ENCODE measurements at places on chromosomes 2 and 18.

GRCh38 chr2:231181860-231182512 is 16.4 kb upstream of the ARMC9 start:
- no peak for DNase-seq

- no peak for DNase-seq
Observed at GRCh38 chr2:140002110-140002509, 1221.9 kb upstream of the NXPH2 start.

DNA sequence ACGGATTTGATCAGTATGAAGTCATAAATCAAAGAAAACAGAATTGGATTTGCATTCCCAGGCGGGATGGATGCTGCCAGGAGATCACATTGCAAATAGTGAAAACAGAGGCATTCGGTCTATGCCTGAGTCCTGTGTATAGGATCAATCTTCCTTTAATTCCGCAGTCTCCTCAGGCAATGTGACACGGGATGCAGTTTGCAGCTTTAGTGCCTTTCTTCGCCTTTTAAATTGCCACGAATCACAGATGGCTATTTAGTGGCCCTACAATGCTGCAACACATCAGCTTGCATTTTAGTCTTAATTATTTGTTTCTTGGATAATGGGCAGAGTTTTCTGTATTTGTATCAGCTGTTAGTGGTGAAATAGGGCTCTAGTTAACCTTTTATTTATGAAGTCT is 6.8 kb downstream of the ADCYAP1 start:
- no peak for DNase-seq

GRCh38 chr2:28565720-28566295 is 69.9 kb downstream of the PLB1 start:
- peak; percentile 14 for DNase-seq

GRCh38 chr2:30394096-30394495 is 53.0 kb upstream of the LCLAT1 start:
- DNase-seq: no peak

GRCh38 chr18:48806551-48807261 is 144.1 kb downstream of the SMAD7 start:
- no peak for DNase-seq

- no peak for DNase-seq
Observed at GRCh38 chr18:58178511-58178910, 134.5 kb downstream of the NEDD4L start.

GRCh38 chr2:96822786-96823185 is 6.7 kb downstream of the CNNM3 start:
- no peak for DNase-seq

GRCh38 chr2:220445429-220446105 is 818.1 kb downstream of the SLC4A3 start:
- no peak for DNase-seq

DNA sequence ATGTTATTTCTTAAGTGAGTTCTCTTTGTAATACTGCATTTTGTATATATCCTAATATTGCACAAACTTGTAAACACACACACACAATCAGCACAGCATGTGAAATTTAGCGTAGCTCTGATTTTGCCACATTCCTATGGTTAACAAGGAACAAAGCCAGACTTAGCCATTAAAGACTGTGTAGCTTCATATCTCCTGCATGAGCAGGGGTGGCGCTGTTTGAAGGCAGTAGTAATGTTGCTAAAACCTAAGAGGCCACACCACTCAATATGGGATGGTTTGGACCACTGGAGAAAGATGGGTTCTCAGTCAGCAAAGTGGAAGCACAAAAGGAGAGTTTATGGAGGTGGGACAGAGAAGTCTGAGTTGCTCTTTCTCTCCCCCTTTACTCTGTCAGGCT is 61.1 kb upstream of the RND3 start:
- peak; percentile 35 for DNase-seq
